ENCODE measurements at places on chromosomes 7 and 10.
A peak's percentile ranks its signal among the peaks of the same experiment; 100 is the strongest.

GRCh38 chr7:141238596-141239243, 164.9 kb downstream of the TMEM178B start:
- no peak for DNase-seq

GRCh38 chr7:151529842-151530241, 10.1 kb upstream of the RHEB start:
- DNase-seq, result no peak

DNA sequence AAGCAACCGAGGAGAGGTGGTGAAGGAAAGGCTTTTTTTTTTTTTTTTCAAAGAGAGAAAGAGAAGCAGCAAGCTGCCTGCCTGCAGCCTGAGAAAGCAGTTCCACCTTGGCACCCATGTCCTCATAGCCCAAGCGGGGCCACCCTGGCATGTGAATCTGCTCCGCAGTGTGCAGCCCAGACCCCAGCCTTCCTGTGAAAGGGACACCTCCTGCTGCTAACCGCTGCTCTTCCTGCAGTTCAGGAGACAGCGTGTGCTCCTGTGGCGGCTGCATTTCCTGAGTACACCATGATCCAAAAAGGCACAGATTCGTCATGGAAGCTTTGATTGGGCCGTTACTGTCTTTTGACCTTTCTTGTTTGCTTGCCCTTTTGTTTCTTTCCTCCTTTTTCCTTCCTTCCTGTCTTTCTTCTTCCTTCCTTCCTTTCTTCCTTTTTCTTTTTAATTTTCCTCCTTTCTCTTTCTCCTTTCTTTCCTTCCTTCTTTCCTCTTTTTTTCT, 38.1 kb downstream of the IKZF1 start:
- peak; percentile 25 for DNase-seq

DNA sequence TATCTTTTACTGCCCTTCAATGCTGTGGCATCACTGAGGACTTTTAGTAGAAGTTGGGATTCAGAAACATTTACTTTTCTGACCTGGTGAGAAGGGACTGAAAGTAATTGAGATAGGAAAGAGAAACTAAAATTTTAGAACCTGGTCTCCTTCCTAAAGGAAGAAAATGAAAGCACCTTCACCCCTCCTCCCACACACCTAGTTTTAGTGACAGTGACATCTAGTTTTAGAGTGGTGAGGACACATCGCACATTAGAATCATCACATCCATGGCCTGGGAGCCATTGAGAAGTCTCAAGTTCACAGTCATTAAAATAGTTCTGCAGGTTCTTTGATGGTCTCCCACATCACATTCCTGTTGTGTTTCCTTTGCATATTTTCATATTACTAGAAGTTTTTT, 16.1 kb downstream of the TAS2R41 start:
- DNase-seq, result no peak

DNA sequence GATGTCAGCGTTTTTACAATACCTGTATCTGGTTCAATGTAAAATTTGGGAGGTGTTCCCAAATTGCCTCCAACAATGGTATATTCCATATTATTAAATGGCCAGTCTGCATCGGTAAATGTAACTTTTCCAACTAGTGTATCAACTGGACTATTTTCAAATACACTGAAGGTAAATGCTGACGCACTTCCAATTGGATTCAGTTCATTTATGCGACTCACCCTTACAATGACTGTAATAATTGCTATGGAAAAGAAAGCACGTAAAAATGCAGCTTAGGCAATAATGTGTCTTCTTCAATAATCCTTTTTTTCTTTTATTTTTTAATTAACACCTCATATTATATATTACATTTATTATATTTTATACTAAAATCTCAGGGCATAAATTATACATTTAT, 209.1 kb downstream of the HGF start:
- DNase-seq, result no peak

- peak; percentile 95 for DNase-seq
These were observed at the start of gene PTPRZ1 for GRCh38 chr7:121872831-121873288. TSS of gene PTPRZ1 (plus strand) at chr7:121873161. CDS start at chr7:121873500, 339 bp downstream.

GRCh38 chr10:125928928-125929585, 32.7 kb downstream of the FANK1 start:
- no peak for DNase-seq

GRCh38 chr7:107779647-107780099, 23.4 kb downstream of the SLC26A3 start:
- DNase-seq, result no peak

GRCh38 chr7:130814778-130815335, 80.8 kb upstream of the KLF14 start:
- DNase-seq, result peak; percentile 51

DNA sequence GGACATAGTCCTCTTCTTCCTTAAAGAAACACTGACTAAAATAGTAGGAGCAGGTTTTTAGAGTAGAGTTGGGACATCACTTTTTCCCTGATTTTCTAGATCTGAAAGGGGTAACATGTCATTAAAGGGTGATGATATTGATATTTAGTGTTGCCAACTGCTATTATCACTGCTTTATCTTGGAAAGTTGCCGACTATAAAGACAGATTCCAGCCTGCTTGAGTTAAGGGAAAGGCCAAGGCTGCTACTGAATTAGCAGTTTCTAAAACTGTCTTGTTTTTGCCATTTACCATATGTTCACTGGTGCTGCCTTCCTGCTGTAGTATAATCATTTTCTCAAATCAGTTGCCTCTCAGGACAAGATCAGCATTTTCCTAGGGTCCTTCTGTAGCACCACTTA, 29.7 kb downstream of the AP3M1 start:
- DNase-seq, result no peak

GRCh38 chr10:122213766-122214165, 57.3 kb upstream of the BTBD16 start:
- DNase-seq, result peak; percentile 39

GRCh38 chr7:17062151-17063044, 180.6 kb upstream of the AGR3 start:
- no peak for DNase-seq

DNA sequence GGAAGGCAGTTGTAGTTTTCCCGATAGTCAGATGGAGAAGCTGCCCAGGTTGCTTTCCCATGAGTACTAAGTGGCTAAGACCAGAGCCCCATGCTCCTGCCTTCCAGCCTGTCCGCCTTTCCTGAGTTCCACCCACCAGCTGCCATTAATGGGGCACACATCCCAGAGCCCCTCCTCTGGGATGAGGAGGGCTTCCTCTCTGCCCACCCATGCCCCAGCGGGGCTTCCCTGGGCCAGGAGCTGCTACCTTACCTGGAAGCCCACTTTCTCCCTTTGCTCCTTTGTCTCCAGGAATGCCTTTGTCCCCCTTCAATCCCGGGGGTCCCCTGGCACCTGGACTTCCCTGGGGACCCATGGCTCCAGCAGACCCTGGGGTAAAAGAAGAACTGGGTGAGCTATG, 7.8 kb downstream of the SFTPD start:
- DNase-seq, result no peak

GRCh38 chr10:96271016-96271815, at the start of gene BLNK:
TSS of gene BLNK (minus strand) at chr10:96271569. CDS start at chr10:96271398, 171 bp downstream.
- DNase-seq, result no peak

DNA sequence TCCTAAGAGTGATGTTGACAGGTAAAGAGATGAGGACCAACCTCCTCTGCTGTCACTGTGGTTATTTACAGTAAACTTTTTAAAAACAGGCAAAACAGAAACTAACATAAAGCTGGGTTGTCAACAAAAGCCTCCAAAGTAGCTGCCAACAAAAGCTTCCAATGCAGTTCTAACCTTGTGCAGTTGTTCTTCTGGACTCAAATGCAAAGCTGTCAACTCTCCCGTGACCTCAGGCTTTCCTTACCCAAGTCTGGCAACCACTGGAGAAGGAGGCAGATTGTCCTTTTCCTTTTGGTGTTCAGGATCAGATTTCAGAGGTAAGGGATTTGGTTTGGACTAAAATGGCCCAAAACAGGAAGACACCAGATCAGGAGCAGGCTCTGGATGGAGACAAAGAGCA, 63.1 kb downstream of the DLG5 start:
- no peak for DNase-seq

DNA sequence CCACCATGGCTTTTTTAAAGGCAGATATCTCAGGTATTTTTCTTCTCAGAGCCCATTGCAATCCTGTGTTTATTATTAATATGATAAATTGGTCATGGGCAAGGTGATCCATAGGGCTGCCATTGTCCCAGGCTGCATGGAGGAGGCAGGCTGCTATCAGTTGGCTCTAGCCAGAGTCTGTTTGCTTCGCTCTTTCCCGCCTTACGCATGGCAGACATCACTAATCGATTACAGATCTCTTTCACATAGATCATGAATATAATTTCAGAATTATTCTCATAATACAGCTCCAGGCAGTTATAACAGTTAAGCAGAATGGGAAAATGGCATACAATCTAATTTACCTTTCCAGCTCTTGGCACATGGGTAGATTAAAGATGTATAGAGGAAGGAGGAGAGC, 30.4 kb upstream of the HABP2 start:
- no peak for DNase-seq

GRCh38 chr7:46879783-46880182, 702.1 kb downstream of the TNS3 start:
- DNase-seq, result no peak

DNA sequence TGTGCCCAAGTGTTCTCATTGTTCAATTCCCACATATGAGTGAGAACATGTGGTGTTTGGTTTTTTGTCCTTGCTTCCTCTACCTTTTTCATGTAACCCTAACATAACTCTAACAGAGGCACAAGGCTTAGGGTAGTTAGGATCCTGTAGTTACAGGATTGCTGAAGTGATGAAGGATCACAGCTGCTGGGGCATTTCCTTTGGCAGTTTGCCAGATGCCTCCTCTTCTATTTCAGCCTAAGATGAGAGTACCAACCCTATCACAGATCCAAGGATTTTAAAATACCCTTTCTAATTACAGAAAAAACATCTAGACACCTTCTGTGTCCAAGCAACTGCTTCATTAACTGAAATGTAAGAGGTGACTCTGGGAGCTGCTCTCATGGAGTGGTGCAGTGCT, 141.7 kb upstream of the COL1A2 start:
- DNase-seq, result no peak

DNA sequence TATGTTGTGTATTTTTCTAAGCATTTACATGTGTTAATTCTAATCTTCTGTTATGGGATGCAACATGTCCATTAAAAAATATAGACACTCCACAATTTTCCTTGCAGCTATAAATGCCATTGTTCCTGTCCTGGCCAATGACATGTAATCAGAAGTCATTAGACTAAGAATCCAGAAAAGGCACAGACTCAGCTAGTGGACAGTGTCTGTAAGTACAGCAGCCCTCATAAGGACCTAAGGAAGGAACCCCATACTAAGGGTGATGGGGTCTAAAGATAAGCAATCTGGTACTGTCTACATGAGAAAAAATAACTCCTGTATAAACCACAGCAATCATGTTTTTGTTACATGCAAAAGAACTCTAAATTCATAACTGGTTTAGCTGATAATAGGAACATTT, 115.9 kb downstream of the GPR85 start:
- DNase-seq, result no peak

GRCh38 chr10:112583236-112583939, 136.4 kb downstream of the VTI1A start:
- DNase-seq, result peak; percentile 60

- DNase-seq, result no peak
These were observed 154.3 kb downstream of the ARHGAP21 start for GRCh38 chr10:24569330-24569796.

GRCh38 chr10:117214401-117214800, 17.1 kb downstream of the KCNK18 start:
- no peak for DNase-seq
